Cerebellar nuclear complex (tissue), 1 donor: ENCODE measurements at places on chromosomes 7 and 10.

DNA sequence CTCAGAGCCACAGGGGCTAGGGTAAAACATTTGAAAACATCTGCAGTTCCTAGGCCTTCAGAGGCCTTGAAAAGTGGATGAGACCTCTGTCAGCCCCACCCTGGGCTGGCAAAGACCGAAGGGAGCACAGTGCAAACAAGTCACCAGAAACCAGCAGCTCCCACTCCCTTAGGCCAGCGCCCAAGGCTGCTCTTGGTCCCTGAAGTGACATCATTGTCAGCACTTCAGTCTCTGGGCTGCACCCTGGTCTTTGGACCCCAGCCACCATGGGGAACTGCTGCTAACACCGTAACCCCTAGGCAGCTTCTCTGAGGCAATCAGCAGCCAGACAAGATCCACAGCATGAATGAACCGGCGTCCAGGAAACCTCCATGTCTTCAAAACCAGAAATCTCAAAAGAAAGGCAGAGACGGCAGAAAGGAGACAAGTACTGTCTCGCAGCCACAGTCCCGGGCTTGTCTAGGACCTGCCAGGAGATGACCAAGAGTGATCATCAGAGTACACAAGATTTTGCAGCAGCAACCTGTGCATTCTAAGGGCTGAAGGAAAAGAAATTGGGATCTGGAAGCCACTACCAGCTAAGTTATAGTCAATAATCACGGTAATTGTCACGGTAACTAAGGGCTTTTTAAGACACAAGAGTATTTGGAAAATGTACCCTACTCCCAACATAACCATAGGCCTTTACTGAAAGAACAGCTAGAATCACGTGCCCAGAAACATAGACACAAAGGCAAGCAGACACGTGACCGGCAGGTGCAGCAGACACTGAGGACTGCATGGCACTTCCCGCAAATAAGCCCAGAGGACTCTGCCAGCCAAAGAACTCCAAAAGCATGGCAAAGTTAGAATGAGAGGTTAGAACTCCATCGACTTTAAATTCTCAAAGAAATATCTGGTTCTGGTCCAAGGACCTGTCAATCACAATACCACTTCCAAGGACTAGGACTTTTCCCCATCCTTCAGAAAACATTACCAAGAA is 23.3 kb downstream of the CPXM2 start:
- DNase-seq: no peak

GRCh38 chr7:4650433-4651047 is 31.6 kb upstream of the FOXK1 start:
- DNase-seq: no peak

GRCh38 chr7:37304921-37305320 is 143.7 kb downstream of the ELMO1 start:
- DNase-seq: no peak

GRCh38 chr7:88759230-88760135 is at the start of gene ZNF804B:
TSS of gene ZNF804B (plus strand) at chr7:88759700. CDS start at chr7:88759977, 277 bp downstream.
- DNase-seq: no peak

GRCh38 chr7:107959527-107959898 is 43.4 kb downstream of the LAMB1 start:
- DNase-seq: no peak

DNA sequence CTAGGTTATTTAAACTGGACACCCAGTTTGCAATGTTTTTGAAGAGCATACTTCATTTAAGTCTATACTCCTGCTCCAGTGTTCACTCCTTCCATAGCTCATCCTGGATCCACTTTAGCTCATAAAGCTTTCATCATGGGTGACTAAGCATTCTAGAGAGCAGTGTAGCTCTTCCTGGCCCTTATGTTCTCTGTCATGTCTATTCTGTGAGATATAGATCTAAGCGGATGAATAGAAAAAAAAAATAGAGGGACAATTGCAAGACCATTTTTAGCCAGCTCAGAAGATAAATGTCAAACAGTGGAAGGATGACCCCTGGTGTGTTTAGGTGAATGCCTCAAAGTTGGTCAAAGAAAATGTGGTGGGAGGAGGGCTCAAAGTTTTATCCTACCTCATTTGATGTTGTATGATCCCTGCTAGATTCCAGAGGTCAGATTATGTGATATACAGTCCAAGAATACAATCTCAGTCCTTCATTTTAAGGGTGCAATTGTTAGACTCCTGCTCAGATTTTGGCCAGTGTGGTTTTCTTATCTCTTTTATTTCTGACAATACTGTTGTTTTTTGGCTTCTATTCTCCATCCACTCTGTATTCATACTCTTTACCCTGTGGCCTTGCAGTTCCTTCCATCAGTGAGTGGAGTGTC is 7.5 kb upstream of the HECW1 start:
- no peak for DNase-seq

GRCh38 chr10:97040248-97040584 is 145.5 kb downstream of the SLIT1 start:
- no peak for DNase-seq

- DNase-seq: peak; percentile 32
Measured at GRCh38 chr10:132253092-132253687, 54.6 kb downstream of the STK32C start.

DNA sequence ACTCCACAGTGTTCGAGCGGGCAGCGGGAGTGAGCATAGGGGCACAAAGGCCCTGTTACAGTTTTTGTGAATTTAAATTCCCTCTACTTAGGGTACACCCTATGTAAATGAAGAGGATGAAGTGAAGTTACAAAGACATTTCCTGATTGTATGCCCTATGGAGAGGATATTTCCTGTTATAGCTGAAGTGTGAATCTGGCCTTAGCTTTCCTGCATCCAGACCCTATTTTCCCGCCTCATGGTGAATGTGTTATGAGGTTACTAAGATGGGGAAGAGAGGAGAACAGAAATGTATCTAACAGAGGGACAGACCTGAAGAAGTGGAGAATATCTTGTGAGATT is 37.8 kb upstream of the COMMD3 start:
- DNase-seq: no peak

DNA sequence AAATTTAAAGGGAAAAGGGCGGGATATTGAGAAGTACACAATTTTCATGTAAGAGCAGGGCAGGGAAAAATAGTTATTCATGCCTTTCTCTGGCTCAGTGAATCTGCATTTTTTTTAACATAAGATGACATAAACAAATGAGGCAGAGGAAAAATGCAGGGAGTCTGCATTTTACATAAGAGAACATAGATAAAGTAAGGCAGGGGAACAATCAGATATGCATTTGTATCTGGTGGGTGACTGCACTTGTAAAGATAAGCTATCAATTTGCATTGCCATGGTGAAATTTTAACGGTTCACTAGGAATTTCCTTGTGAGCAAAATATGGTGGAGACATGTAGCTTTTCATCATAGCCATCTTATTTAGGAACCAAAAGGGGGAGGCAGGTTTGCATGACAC is 33.5 kb downstream of the ALOX5 start:
- DNase-seq: no peak

DNA sequence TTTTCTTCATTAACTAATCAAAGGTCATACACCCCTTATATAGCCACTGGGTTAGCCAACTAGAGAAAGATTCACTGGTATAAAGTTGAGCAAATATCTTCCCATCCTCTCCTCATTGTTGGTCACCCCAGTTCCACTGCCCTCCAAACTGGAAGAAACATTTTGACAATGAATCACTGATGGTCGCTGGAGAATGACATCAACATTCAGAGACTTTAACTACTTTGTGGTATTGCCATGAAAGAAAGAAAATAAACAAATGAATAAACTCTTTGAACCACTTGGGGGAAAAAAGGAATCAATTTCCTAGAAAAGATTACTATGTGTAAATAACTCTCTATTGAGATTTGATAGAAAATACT is 23.4 kb downstream of the HYCC1 start:
- no peak for DNase-seq
